ENCODE measurements at places on chromosomes 4 and X. TPM values are rescaled to one million over a fixed set of nuclear protein-coding genes. Genes with fewer than 3 reads are reported as not detected.

DNA sequence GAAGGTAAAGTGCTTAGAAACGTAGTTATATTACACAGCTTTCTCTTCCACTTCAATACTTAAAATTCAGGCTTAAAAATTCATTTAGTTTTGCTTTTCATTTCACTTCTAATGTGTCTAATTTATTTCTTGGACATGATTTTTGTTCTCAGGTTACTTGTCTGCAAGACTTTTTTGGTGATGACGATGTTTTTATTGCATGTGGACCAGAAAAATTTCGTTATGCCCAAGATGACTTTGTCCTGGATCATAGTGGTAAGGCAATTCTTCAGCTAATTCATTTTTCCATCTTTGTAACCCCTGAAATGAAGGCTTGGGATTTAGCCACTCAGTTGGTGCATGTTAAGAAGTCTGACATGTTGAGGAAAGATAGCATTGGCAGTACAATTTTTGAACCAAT, 114.7 kb downstream of the DCLK2 start:
- no peak for DNase-seq

GRCh38 chr4:140887467-140887866, 131.3 kb upstream of the TBC1D9 start:
- no peak for DNase-seq

- DNase-seq, result no peak
Measured at GRCh38 chr4:148515248-148515647, 73.0 kb upstream of the NR3C2 start.

DNA sequence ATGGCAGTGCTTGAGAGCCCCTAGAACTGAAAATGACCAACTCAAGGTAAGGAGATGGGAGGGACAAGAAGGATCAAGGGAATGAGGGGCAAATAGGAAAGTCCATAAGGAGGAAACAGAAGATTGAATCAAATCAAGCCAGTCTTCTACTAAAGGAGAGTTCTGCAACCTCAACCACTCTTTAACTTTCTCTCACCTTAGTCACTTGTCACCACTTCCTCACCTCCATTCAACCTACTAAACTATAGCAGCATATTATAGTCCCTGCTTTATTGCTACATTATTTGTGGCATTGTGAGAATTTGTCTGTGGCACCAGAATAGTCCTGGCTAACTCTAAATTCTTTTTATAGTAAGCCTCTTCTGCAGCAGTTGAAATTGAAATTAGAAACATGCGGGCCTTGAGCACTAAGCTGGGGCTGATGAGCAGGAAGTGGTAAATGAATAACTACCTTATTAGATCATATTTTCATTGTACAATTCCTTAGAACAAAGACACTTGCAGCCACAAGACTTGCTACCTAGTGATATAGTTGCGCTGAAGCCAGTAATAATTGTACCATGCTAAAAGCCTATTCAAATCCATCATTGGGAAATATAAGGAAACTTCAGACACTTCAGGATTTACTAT, 336.9 kb downstream of the ZNF674 start:
- DNase-seq, result no peak

- no peak for DNase-seq
Measured at GRCh38 chr4:2412534-2412884, 5.9 kb downstream of the ZFYVE28 start.

DNA sequence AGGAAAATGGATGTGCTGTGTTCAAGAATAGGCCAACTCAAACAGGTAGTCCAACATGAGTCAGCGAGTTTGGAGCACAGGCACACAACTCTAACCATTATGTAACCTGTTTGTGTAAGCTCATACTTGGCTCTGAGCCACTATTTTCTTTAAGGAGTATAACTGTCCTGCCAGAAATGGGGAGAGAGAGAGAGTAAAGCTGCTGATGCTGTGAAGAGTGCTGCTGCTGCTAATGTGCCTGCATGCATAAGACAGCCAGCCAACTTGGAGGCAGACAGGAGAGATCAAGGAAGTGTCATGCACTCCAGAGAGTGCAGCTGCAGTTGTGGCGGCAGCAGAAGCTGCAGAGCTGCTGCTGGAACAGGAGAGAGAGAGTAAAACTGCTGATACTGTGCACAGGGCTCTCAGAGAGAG, 11.7 kb upstream of the STATH start:
- DNase-seq, result peak; percentile 58

GRCh38 chr4:118270492-118270891, 82.3 kb downstream of the PRSS12 start:
- no peak for DNase-seq

GRCh38 chr4:6689506-6689960, 4.1 kb upstream of the S100P start:
- DNase-seq, result no peak

DNA sequence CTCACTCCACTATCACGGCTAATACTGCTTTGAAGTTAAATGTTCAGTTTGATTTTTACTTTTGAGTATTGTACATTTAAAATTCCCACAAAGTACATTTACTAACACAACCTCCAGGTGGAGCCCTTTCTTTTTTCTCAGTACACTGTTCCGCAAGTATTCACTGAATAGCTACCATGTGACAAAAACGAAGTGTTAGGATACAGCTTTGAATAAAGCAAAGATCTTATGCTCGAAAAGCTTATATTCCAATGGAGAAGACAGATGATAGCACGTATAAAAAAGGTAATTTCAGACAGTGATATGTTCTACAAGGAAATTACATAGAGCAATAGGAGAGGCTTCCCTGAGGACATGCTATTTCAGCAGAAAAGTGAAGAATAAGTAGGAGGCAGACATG, 60.7 kb upstream of the ABCG2 start:
- DNase-seq, result no peak

DNA sequence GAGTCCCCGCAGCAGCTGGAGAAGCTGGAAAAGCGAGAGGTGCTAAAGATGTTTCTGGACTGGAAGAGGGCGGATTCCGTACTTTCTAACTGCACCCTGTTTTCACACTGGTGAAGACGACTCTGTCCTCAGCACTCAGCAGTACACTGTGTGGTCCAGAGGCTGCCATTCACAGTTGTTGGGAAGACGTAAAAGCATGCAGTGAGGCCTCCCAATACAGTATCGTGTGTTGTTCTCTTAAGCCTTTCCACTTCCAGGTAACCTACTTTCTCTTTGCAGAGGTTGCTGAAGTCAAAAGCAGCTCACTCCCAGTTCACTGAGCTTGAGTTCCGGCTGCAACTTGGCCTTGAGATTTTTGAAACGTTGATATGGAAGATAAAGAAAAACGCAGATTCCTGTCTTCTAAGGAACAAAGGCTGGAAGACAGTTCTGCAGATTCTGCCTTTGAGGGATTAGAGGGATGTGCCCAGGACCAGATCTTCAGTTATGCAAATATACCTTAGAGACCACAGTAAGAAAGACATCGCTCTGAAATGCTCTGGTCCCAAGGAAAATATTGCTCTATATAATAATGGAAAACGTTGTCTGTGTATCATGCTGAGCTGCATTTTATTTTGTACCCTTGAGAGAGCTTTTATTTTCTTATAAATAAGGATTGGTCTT, 540.9 kb downstream of the TRIML1 start:
- DNase-seq, result no peak

DNA sequence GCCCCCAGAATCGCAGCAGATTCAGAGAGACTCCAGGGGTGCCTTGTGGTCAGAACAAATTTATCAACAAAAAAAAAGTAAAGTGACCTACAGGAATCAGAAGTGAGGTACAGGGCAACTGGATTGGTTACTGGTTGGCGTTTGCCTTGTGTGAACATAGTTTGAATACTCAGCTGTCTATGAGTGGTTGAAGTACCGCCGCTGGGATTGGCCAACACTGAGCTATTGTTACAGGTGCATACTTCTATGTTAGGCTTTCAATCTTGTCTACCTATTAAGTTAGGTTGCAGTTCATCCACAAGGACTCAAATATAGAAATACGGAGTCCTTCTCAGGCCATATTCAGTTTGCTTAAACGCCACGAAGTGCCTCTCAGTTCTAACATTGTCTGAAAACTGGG, 993.5 kb upstream of the PRKX start:
- no peak for DNase-seq

GRCh38 chr4:15331930-15332329, 95.9 kb upstream of the C1QTNF7 start:
- no peak for DNase-seq

DNA sequence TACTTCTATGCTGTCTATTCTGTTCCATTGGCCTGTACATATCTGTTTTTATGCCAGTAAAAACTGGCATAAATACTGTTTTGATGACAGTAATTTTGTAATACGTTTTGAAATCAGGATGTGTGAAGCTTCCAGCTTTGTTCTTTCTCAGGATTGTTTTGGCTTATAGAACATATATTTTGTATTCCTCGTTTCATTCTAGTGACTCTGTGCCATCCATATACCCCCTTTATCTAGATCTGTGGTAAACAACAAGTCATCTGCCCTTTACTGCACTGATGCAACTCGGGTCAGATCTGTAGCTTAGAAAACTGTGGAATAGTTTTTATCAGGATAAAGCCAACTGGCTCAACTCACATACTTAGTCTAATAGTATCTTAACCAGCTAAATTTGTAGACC, 233.7 kb downstream of the PRDM5 start:
- DNase-seq, result no peak

GRCh38 chr4:3417448-3417847, 24.3 kb upstream of the HGFAC start:
- peak; percentile 38 for DNase-seq

DNA sequence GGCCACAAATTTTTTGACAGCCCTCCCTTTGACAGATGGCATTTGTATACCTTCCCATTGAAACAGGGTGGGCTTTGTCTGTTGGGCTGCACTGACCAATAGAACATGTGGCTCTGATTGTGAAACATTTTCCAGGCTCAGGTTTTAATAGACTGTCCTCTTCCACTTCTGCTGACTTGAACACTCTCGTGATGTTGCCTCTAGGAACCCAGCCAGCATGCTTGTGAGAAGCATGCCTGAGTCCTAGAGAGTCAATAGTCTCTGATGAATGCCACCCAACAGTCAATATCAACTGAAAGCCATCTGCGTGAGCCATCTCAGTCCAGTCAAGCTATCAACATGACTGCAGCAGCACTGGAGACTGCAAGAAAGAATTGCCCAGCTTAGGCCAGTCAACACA, 290.0 kb downstream of the SLC7A11 start:
- DNase-seq, result no peak

GRCh38 chrX:103453655-103454054, 65.6 kb downstream of the RAB40A start:
- DNase-seq, result no peak

GRCh38 chr4:41039317-41039716, 175.0 kb downstream of the APBB2 start:
- DNase-seq, result no peak

GRCh38 chr4:140659943-140660700, 91.4 kb upstream of the UCP1 start:
- no peak for DNase-seq

DNA sequence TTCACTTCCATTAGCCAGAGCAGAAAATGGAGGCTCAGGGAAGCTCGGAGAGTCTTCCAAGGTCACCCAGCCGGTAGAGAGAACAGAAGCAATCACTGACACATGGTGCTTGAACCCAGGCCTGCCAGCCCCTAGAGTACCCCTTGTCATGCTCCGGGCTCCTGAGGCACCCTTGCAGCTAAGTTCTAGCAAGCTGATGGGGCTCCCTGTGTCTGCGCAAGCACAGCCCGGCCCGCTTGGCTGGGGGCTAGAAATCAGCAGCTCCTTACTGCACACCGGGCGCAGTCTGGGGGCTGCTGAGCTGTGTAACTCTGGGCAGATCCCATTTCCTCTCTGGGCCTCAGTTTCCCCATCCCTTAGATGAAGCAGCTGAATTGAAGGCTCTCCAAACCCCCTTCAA, 102.1 kb upstream of the PSAPL1 start:
- no peak for DNase-seq

- peak; percentile 67 for DNase-seq
Measured at GRCh38 chr4:173167758-173168395, 734 bp upstream of the GALNT7 start.

DNA sequence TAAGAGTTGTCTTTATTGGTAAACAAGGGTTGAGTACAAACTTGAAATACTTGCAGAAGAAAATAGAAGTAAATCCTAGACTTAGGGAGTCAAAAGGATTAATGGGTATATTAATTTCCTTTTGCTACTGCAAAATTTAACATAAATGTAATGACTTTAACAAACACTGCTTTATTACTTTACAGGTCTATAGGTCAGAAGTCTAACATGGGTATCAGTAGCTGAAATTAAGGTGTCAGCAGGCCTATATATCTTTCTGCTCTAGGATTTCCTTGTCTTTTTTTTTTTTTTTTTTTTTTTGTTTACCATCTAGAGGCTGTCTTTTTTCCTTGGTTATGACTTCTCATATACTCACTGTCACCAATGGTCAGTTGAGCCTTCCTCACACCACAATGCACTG, 220.4 kb downstream of the GRID2 start:
- DNase-seq, result no peak

- no peak for DNase-seq
Measured at GRCh38 chr4:187046471-187046870, 322.8 kb upstream of the FAT1 start.

GRCh38 chrX:122739770-122740169, 444.3 kb upstream of the GRIA3 start:
- no peak for DNase-seq

GRCh38 chrX:9775930-9776329, 10.3 kb upstream of the GPR143 start:
- DNase-seq, result no peak

DNA sequence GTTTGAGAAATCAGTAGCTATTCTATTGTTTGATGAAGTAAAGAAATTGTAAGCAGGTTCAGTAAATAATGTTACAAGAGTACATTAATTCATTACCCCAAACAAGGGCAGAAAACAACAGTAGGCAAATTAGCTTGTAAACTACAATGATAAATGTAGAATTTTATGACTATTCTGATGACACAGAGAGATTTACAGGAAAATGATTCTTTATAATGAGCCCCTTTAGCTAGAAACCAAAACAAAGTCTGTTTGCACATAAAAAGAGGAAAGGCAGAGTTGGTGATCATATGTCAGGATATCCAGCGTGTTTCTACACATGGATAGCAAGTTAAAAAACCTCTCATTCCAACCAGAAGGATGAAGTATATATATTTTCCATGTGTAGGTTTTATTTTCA, 204.8 kb downstream of the CFAP299 start:
- DNase-seq, result no peak

DNA sequence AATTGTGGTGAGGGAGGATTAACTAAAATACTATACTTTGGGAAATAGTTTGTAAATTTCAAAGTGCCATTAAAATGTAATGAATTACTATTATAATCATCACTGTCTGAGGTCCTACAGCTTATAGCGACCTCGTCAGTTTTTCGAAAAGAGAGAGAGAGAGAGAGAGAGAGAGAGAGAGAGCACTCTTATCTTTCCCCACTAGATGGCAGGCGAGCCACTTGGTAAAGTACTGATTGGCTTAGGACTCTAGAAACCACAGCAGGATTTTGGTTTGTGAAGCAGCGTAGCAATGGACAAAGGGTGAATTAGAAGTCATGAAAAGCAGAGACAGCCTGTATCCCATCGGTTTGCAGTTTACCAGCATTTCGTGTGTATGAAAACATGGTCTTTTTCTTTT, 52.5 kb downstream of the LINC00632 start:
- DNase-seq, result peak; percentile 61

Gene SORCS2
- 3.9 TPM for total RNA-seq

Gene NLRP2B
- not detected for total RNA-seq

Gene RASL11B
- 0.54 TPM for total RNA-seq

Gene BTC
- total RNA-seq, result 102 TPM

Gene UGT2A1
- not detected for total RNA-seq

Gene TCEAL2
- 10.5 TPM for total RNA-seq

Gene MAGEA10
- total RNA-seq, result not detected

Gene CRMP1
- 6.4 TPM for total RNA-seq

Gene MAML3
- total RNA-seq, result 16.3 TPM

Gene HSFX3
- total RNA-seq, result not detected

Gene PDGFC
- 44.4 TPM for total RNA-seq

Gene RAB41
- not detected for total RNA-seq

Gene CDK16
- total RNA-seq, result 46.3 TPM

Gene ZAR1
- not detected for total RNA-seq

Gene NWD2
- 0.41 TPM for total RNA-seq

Gene CSTF2
- total RNA-seq, result 6.1 TPM
